Astrocyte of the hippocampus (primary cell): ENCODE measurements at places on chromosomes 11 and 22.

DNA sequence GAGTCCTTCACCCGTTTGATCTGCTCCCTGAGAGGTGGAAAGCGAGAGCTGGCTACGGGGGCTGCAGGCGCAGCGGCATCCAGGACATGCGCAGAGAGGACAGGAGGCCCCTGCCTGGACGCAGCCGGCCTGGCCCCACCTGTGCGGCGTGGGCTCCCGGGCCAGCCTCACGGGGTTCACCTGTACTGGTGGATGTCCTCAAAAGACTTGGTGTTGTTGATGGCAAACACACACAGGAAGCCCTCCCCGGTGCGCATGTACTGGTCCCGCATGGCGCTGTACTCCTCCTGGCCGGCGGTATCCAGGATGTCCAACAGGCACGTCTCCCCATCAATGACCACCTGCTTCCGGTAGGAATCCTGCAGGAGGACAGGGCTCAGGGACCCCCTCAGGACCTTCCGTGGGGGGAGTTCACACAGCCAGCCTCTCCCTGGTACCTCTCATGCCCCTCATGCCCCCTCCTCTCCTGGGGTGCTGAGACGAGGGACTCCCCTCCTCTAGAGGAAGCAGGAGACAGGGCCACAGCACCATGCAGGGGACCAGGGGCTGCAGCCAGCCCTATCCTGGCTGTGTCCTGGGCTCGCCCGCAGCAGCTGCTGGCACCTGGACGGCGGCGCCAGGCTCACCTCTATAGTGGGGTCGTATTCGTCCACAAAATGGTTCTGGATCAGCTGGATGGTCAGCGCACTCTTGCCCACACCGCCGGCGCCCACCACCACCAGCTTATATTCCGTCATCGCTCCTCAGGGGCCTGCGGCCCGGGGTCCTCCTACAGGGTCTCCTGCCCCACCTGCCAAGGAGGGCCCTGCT, 1.6 kb downstream of the HRAS start:
- no peak for DNase-seq

DNA sequence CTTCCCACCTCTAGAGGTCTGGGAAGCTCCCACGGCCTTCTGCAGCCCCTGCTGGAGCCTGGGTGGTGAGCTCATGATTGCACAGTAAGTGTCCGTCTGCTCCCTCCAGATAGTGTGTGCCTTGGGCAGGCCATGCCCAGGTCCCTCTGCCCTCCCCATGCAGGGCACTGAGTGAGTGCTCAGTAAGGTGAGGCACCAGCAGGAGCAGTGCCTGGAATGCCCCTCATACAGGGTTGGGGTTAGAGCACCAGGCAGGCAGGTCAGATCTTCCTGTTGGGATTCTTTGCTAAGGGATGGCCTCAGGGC, 50.3 kb downstream of the NAT10 start:
- DNase-seq: no peak

GRCh38 chr22:48559647-48560388, 1267.9 kb downstream of the BRD1 start:
- DNase-seq: no peak

DNA sequence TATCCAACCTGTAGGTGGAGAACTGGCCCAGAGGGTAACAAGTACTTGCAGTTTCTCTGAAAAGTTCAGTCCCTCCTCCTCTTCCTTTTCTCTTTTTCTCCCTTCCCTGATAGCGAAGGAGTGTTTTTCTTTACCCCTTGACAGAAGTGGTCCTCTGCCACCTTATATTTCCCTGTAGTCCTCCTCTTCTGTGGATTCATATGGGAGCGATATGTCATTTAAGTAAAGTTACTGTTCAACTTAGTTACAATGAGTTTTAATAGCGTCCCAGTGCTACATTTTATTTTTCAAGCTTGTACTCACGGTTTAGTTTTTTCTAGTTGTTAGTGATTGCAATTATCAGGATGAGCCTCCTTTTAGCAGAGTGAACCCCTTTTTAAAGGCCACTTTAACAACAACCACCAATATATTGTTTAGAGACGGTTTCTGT, 1.4 kb downstream of the PCF11 start:
- no peak for DNase-seq

DNA sequence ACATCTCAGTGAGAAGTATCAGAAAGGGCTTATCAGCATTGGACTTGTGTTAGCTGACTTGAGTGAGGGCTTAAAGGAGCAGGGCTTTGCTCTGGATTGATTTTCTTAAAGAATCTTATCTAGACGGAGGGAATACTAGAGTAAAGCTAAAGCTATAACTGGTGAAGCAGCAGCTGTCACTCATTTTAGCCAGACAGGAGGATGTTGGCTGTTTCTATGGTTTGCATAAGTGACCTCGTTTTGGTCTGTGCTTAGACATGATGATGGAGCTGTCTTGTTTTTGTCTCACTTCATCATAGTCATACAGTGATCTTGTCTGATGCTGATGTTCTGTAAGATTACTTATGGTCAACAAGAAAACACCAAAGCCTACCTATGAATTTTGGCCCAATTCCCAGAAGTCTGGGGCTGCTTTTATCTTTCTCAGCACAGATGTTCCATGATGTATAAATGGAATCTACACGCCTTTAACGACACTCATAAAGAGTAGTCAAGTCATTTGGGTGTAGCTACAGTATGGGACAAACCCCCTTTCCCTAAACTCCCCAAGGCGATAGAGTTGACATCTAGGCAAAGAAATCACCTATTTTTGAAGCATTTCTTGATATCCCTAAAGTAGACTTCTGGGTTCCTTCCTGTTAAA, 77.5 kb upstream of the UCP3 start:
- peak; percentile 5 for DNase-seq

DNA sequence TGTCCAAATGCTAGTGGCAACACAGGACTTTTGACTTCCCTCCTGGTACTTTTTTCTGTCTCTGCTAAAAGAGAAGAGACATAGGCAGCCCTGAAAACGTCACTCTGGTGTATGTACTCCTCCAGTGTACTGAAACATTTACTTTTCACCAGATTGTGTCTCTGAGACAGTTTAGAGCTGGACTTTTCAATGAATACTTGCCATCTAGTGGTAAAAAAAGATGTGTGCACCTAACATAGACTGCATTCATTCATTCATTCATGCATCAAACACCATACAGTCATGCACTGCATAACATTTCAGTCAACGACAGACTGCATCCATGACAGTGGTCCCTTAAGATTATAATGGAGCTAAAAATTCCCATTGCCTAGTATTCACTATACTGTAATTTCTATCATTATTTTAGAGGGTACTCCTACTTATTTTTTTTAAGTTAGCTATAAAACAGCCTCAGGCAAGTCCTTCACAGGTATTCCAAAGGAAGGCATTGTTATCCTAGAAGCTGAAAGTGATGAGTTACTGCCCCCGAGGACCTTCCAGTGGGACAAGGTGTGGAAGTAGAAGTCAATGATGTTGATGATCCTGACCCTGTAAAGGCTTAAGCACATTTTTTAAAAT, 186.2 kb downstream of the SPON1 start:
- peak; percentile 49 for DNase-seq

- DNase-seq: no peak
Measured at GRCh38 chr22:33747576-33748180, 172.6 kb downstream of the LARGE1 start.

GRCh38 chr11:128877726-128878125, 10.6 kb upstream of the KCNJ1 start:
- DNase-seq: no peak

DNA sequence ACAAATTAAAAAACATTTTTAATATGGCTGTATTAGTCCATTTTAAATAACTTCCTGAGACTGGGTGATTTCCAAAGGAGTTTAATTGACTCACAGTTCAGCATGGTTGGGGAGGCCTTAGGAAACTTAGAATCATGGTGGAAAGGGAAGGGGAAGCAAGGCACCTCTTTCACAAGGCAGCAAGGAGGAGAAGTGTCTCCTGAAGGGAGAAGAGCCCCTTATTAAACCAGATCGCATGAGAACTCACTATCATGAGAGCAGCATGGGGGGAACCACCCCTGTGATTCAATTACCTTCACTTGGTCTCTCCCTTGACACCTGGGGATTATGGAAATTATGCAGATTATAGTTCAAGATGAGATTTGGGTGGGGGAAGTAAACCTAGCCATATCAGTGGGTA, 488.6 kb downstream of the ETS1 start:
- DNase-seq: no peak

DNA sequence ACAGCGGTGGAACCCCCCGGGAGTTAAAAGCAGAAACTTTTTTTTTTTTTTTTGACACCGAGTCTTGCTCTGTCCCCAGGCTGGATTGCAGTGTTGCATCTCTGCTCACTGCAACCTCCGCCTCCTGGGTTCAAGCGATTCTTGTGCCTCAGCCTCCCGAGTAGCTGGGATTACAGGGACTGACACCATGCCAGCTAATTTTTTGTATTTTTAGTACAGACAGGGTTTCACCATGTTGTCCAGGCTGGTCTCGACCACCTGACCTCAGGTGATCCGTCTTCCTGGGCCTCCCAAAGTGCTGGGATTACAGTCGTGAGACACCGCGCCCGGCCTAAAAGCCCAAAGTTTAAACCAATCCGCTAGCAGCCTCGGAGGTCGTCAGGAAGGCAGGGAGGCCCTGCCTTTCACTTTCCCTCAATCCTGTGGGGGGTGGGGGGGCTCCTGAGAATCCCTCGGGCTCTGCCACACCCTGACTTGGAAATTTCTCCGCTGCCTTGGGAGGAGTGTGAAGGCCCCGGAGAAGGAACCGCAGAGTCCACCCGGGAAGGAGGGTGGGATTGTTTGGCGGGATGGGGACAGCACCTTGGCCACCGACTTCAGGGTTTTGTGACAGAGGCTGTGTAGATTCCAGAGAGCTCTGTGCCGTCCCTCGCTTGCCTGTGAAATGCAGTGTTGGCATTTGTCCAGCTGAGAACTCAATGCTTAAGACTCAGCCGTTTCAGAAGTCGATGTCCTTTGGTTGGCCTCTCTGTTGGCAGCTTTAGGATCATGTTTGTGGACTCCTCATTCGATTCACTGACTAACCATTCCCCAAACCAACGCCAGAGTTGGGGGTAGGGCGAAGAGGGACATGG, 1.0 kb downstream of the ARHGAP8 start:
- peak; percentile 92 for DNase-seq
